ENCODE measurements at places on chromosomes 1 and 21. TPM values are rescaled to one million over a fixed set of nuclear protein-coding genes. Genes with fewer than 3 reads are reported as not detected.

DNA sequence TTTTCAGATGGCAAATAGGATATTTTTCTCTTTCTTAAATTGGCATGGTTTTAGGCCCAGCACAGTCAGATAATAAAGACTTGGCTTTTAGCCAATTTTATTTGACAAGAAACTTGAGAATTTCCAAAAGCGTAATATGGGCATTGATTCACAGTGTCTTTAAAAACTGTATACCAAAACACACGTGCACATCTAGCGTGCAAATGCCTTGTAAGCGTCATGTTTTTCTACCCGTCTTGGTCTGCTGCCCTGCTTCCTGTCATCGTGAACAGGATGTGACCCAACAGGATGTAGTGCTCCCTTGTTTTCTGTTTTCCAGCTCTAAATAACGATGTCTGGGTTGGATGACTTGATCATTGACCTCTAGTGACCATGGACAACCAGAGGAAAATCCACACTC lies 24.7 kb upstream of the SLC44A3 start:
- H3K4me3 ChIP-seq, result no peak overlapping the region
- H3K27me3 ChIP-seq, result no peaks in the 10 kb centered on the region
- no peak overlapping the region for H3K27ac ChIP-seq
- DNase-seq, result no peak
- H3K36me3 ChIP-seq, result no peaks in the 10 kb centered on the region

DNA sequence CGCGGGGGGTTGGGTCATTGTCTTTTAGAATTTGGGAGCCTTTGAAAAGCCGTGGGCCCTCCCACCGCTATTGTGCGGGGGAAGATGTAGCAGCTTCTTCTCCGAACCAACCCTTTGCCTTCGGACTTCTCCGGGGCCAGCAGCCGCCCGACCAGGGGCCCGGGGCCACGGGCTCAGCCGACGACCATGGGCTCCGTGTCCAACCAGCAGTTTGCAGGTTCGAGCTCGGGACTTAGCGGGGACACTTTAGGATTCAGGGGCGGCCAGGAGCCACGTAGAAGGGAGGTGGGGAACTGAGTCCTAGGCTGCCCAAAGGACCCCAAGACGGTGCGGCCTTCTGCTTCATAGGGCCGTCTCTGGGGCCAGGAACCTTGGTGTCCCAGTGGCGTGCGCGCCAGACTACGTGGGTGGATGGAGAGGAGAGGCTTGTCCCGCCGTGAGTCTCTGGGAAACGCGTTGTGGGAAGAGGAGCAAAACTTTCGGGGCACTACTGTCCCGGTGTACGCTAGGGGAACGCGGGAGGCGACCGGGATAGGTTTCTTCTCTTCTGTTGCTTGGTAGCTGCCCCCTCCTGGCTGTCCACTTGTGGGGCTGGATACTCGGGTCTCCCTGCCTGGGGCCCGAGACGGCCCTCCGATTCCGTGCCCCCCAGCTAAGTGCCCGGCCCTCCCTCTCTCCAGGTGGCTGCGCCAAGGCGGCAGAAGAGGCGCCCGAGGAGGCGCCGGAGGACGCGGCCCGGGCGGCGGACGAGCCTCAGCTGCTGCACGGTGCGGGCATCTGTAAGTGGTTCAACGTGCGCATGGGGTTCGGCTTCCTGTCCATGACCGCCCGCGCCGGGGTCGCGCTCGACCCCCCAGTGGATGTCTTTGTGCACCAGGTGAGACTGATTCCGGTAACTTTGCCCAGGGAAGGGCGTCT lies at the start of gene LIN28A:
TSS of gene LIN28A (plus strand) at position 112 of the 918 bp plus-strand sequence. CDS start at position 187, 75 bp downstream.
- H3K36me3 ChIP-seq, result no peaks in the 10 kb centered on the region
- peaks cover 16% of the 10 kb centered on the region for H3K4me1 ChIP-seq
- no peak for DNase-seq
- no peak within 1 kb of the TSS for H3K4me3 ChIP-seq

DNA sequence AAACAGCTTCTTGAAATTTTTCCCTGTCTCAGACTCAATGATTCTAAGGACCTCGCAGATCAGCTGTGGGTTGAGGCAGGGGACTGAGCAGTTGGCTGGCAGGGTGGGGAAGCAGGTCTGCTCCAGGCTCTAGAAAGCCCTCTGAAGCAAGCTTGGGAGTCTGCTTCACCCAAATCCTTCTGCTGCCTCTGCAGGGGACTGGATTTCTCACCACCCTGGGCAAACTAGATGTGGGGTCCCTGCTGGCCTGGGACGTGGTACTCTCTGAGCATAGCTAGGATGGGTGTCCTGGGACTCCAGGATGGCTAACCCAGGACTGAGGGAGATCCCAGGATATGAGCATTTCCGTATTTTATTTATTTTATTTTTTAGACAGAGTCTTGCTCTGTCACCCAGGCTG lies 89.3 kb downstream of the LAMC2 start:
- H3K36me3 ChIP-seq, result no peaks in the 10 kb centered on the region
- peaks cover 68% of the 10 kb centered on the region for H3K4me1 ChIP-seq
- no peak overlapping the region for H3K27ac ChIP-seq
- no peak for DNase-seq
- no peak overlapping the region for H3K4me3 ChIP-seq

- H3K36me3 ChIP-seq, result no peaks in the 10 kb centered on the region
- no peak for DNase-seq
- H3K27me3 ChIP-seq, result peaks cover 53% of the 10 kb centered on the region
- H3K4me1 ChIP-seq, result peaks cover 18% of the 10 kb centered on the region
Observed at GRCh38 chr1:107964336-107965109, 457 bp downstream of the VAV3 start.

DNA sequence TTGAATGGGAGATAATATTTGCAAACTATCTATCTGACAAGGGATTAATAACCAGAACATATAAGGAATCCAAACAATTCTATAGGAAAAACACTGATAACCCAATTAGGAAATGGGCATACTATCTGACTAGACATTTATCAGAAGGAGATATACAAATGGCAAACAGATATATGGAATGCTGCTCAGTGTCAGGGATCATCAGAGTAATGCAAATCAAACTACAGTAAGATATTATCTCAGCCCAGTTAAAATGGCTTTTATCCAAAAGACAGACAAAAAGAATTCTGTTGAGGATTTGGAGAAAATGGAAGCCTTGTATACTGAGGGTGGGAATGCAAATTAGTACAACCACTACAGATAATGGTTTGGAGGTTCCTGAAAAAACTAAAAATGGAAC lies 758.0 kb upstream of the B3GALT2 start:
- no peaks in the 10 kb centered on the region for H3K4me1 ChIP-seq
- peaks cover 2% of the 10 kb centered on the region for H3K36me3 ChIP-seq
- no peak overlapping the region for H3K27ac ChIP-seq
- DNase-seq, result no peak

- H3K4me3 ChIP-seq, result no peak overlapping the region
- no peak overlapping the region for H3K27ac ChIP-seq
- H3K36me3 ChIP-seq, result no peaks in the 10 kb centered on the region
- peaks cover 2% of the 10 kb centered on the region for H3K27me3 ChIP-seq
- DNase-seq, result no peak
Observed at GRCh38 chr1:211492511-211493132, 660 bp upstream of the RD3 start.

DNA sequence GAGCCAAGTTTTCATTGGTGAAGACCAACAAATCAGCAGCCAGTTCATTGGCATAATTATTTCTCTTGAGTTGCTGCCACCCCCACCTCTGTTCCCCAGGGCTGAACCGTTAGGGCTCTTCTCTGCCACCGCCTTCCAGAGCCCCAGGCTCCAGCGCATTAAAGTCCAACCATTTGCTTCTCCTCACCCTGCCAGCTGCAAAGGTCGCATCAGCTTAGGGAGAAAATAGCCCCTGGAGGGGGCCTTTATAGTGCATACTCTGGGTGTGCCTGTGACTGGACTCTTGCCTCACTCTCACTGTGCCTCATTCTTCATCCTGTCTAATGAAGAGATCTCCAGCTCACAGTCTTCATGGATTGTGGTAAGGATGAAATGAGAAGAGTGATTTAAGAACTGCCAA lies 50.4 kb downstream of the KDM1A start:
- no peak overlapping the region for H3K4me3 ChIP-seq
- DNase-seq, result no peak
- peak overlapping the region; percentile 70 for H3K27ac ChIP-seq
- peaks cover 24% of the 10 kb centered on the region for H3K4me1 ChIP-seq
- H3K27me3 ChIP-seq, result no peaks in the 10 kb centered on the region
- H3K36me3 ChIP-seq, result peaks cover 48% of the 10 kb centered on the region

DNA sequence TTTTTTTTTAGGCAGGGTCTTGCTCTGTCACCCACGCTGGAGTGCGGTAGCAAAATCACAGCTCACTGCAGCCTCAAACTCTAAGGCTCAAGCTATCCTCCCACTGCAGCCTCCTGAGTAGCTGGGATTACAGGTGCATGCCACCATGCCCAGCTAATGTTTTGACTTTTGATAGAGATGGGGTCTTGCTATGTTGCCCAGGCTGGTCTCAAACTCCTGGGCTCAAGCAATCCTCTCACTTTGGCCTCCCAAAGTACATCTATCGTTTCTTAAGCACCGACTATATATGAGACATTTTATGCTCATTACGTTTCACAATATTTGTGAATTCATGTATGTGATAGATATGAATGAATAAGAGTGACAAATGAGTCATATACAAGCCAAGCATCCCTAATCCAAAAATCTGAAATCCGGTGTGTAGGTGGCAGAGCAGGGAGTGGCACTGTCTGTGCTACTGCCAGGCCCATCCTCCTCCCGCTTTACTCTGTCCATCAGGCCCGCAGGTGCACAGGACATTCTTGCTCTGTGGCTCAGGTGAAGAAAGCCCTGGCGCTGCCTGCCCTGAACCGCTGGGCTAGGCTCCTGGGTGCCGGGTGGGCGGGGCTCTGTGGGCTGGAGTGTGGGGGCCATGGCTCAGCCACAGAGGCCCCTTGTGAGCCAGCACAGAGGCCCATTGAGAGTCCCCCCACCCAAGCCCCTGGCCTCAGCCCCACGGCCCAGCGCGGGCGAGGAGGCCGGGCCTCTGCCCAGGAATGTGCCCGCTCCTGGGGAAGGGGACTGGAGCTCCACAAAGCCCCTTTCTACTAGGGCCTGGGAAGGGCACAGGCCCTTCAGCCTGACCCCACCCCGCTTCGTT lies 45.3 kb downstream of the HSPG2 start:
- no peak overlapping the region for H3K4me3 ChIP-seq
- no peak overlapping the region for H3K27ac ChIP-seq
- no peaks in the 10 kb centered on the region for H3K27me3 ChIP-seq

DNA sequence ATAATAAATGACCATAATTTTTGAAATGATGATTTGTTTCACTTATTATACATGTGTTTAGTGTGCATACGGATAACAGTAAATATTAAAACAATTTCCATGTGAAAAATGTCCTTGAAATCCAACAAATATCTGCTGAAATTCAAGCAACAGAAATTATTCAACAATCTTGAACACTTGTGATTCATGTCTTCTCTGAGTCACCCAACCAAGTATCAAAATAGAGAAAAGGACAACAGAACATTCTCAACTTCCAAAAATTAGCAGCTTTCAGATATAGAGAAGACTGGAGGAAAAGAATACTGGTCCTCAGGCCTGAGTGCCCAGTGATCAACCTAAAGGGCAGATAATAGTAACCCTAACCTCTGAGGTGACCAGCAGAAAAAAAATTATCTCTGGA lies 90.8 kb downstream of the VAV3 start:
- H3K36me3 ChIP-seq, result no peaks in the 10 kb centered on the region
- no peaks in the 10 kb centered on the region for H3K4me1 ChIP-seq
- DNase-seq, result no peak
- peaks cover 8% of the 10 kb centered on the region for H3K27me3 ChIP-seq

- no peak for DNase-seq
- no peaks in the 10 kb centered on the region for H3K36me3 ChIP-seq
- H3K27ac ChIP-seq, result peak overlapping the region; percentile 78
- peak overlapping the region; percentile 77 for H3K4me3 ChIP-seq
Observed at GRCh38 chr1:51331206-51332100, 1.1 kb upstream of the TTC39A start.

DNA sequence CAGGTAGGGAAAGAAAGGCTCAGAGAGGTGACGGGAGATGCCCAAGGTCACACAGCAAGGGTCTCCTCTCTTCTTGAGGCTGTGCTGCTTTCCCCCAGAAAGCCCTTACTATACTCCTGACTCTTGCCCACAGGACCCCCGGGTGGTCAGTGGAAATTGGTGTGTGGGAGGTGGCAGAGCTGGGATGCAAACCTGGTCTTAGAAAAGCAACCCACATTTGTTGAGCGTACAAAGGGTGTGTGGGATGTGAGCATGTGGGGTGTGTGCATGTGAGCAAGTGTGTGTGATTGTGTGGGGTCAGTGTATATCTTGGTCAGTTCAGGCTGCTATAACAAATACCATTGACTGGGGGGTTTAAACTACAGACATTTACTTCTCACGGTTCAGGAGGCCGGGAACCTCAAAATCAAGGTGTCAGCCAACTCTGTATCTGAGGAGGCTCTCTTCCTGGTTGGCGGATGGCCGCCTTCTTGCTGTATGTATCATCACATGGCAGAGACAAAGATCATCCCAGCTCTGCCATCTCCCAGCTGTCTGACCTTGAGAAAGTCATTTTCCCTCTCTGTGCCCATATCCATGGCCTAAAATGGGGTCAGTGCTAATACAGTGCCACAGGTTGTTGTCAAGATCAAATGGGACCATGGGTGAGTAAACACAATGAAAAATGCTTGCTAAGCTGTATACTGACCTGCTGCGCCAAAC lies 268.5 kb downstream of the PTPRU start:
- peak; percentile 59 for DNase-seq
- H3K4me1 ChIP-seq, result no peaks in the 10 kb centered on the region
- H3K4me3 ChIP-seq, result no peak overlapping the region
- H3K27me3 ChIP-seq, result peaks cover 13% of the 10 kb centered on the region
- H3K27ac ChIP-seq, result no peak overlapping the region

GRCh38 chr1:60847391-60847790 lies 235.0 kb upstream of the NFIA start:
- DNase-seq, result no peak
- H3K27me3 ChIP-seq, result no peaks in the 10 kb centered on the region
- no peak overlapping the region for H3K27ac ChIP-seq
- H3K4me1 ChIP-seq, result peaks cover 17% of the 10 kb centered on the region
- peaks cover 18% of the 10 kb centered on the region for H3K36me3 ChIP-seq
- no peak overlapping the region for H3K4me3 ChIP-seq

DNA sequence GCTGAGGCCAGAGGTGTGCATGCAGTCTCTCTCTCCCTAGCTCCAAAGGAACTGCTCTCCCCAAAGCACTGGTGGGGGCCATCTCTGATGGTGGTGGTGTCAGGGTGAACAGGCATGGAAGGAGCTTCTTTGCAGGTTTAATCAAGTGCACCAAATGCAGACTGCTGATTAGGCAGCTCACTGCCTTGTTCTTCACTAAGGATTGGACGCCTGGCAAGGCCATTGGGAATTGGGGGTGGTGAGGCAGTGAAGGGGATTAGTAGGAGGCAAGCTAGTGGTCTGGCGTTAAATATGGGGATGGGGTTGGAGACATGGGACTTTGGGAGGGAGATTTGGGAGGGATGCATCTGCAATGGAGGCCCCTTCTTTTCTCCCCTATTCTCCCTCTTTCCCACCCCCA lies 1.5 kb downstream of the CACNA1E start:
- peak; percentile 69 for DNase-seq
- H3K36me3 ChIP-seq, result no peaks in the 10 kb centered on the region
- H3K27me3 ChIP-seq, result peaks cover 66% of the 10 kb centered on the region
- no peak overlapping the region for H3K4me3 ChIP-seq
- H3K27ac ChIP-seq, result no peak overlapping the region

CYYR1 gene
- total RNA-seq, result 4.7 TPM

SLC39A1 gene
- 93.2 TPM for total RNA-seq

LINGO4 gene
- not detected for total RNA-seq

Measured in osteocyte (in vitro differentiated cells).